ENCODE measurements at places on chromosomes 13 and 19.

DNA sequence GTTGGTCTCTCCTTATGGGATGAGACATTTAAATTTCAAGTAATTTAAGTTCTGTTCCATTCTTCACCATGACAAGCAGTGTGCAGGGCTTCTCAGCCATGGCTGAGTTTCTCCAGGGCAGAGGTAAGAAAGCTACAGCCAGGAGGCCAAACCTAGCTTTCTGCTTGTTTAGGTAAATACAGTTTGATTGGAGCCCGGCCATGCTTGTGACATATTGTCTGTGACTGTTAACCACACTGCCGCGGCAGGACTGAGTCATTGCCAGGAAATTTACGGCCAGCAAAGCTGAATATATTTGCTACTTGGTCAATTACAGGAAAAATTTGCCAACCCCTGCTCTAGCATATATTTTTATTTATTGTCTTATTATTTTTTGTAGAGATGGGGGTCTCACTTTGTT lies 10.7 kb downstream of the NLRP8 start:
- DNase-seq, result no peak

GRCh38 chr19:34181111-34181864 lies 9.0 kb downstream of the LSM14A start:
- DNase-seq, result no peak

DNA sequence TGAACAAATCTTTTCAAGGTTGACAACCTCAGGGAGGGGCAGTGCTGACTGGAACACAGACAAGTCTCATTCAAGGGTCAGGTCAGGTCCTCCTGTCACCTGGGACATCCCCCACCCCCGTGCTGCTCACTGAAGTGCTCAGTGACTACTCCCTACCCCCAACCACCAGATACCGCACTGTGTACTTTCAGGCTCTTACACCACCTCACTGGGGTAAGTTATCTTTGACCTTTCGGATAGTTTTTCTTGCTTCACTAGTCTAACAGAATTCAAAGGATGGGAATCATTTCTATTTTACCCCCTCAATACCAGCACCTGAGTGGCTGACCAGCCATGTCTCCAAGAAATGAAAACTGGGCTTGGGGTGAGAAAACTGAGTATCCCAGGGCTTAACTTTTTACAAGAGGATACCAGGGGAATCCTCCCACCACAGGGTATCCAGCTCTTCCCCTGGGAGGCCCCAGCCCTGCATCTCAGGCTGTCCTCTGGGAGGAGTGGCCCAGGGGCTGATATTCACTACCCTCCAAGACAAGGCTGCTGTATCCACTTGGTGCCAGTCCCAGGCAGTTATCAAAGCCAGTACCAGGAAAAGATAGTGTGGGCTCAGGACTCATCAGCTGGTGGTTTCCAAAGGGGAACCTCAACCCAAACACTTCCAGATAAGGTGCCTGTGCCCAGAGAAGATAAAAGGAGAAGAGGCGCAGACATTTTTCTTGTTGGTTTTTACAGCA lies 2.1 kb downstream of the ZNF563 start:
- DNase-seq, result peak; percentile 1

DNA sequence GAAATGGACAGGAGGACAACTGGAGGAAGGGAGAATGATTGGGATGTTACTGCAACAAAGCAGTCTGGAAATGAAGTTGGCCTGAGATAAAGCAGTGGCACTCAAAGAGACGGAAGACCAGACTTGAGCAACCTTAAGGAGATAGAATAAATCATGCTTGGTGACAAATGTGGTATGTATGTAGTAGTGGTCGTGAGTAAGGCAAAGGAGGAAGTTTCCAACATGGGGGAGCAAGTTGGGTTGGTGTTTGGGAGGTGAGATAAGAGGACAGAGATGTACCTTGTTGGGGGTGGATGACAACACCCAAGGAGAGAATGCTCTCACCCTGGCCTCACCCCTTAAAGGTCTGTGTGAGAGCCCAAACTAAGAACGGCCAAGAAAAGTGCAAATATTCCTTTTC lies 420.5 kb downstream of the DIAPH3 start:
- no peak for DNase-seq

DNA sequence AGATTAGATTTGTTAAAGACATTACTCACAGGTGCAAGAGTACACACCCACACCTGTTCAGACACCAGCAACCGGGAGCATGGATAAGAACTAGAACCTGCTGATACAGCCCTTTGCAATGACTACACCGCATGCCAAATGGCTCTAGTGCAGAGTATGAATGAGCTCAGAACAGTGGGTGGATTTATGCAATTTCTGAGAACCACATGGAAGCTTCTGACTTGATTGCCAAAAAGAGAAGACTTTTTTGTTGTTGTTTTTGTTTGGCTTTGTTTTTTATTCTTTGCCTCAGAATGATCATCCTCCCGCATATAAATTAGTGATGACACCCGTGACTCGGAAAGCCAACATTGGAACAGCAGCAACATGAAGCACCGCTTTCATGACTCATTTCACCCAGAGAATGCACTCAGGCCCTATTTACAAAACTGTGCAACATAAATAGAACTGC lies 77.4 kb upstream of the LRCH1 start:
- no peak for DNase-seq

DNA sequence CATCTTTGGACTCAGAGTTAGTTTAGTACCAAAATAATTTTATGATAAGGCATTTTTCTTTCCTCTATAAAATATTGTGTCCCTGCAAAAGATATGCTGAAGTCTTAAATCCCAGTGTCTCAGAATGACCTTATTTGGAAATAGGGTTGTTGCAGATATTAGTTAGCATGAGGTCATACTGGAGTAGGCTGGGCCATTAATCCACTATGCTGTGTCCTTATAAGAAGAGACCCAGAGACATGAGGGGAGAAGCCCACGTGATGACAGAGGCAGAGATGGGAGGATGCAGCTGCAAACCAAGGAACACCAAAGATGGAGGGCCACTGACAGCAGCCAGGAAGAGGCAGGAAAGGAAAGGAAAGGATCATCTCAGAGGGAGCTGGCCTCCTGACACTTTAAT lies 6.4 kb downstream of the POGLUT2 start:
- no peak for DNase-seq
